ENCODE measurements at places on chromosomes 12 and 14. TPM values are rescaled to one million over a fixed set of nuclear protein-coding genes. Genes with fewer than 3 reads are reported as not detected.
A peak's percentile ranks its signal among the peaks of the same experiment; 100 is the strongest.

DNA sequence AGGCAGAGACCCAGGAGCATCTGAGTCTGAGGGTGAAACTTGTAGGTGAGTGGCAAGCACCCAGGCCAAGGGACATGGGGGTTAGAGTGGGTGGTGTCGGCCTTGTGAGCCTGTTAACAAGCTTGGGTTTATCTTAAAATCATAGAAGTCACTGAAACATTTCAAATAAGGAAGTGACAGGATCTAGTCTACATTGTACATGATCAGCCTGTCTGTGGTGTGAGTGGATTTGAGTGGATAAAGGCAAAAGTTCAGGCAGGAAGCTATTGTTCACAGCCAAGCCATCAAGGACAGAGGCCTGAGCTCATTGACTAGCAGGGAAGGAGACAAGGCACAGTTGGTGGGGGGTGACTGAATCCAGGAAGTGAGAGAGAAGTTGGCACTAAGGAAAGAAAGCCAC is 59.3 kb upstream of the FKBP4 start:
- DNase-seq: no peak

- no peak for DNase-seq
Measured at GRCh38 chr12:32089156-32089555, 17.5 kb upstream of the BICD1 start.

DNA sequence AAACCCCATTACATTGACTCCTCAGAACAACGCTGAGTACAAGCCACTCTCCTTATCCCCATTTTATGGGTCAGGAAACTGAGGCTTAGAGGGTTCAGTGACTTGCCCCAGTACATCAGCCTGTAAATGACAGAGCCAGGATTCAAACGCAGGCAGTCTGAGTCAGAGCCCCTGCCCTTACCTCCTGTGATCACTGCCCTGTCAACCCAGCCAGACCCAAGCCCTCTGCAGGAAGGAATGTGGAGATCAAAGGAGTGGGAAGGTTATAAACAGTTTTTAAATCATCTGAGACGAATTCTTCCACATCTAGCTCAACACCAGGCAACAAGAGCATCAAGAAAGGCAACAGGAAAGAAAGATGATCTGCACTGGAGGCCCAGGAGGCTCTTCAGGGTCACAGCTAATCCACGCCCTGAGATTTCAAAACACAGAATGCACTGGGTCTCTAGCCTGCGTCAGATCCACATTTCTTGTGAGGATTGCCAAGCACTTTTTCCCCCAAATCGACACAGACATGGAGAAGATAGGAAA is 38.5 kb downstream of the SPTB start:
- DNase-seq: peak; percentile 67

DNA sequence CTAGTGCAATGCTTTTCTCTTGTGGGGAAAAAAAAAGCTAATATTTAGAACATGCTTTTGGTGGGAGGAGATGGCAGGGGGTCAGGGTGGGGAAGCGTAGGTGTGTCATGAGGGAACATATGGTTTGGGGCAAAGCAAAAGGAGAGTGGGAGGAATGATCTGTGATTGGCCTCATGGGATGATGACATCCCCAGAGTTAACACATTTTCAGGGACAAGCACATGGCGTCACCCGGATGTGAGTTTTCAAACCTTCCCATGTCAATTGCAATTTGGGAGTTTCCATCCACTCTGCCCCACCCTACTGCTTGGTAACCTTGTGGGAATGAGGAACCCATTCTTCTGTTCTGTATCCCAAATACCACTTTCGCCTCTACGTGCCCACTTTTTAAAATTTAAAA is 164.2 kb downstream of the SSPN start:
- DNase-seq: no peak

DNA sequence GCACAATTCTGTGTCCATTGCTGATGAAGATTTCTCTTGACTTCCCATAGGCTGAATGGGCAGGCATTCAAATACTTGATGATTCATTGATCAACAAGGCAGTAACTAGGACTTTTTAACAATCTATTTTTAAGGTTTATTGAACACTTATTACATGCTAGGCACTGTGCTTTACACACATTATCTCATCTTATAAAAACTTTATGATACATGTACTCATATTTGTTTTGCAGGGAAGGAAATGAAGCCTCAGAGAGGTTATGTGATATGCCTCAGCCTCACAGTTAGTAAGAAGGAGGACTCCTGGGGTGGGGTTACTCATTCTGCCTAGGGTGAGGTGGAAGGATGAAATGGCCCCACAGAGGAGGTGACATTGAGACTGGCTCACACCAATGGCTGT is 12.9 kb upstream of the EMP1 start:
- no peak for DNase-seq

DNA sequence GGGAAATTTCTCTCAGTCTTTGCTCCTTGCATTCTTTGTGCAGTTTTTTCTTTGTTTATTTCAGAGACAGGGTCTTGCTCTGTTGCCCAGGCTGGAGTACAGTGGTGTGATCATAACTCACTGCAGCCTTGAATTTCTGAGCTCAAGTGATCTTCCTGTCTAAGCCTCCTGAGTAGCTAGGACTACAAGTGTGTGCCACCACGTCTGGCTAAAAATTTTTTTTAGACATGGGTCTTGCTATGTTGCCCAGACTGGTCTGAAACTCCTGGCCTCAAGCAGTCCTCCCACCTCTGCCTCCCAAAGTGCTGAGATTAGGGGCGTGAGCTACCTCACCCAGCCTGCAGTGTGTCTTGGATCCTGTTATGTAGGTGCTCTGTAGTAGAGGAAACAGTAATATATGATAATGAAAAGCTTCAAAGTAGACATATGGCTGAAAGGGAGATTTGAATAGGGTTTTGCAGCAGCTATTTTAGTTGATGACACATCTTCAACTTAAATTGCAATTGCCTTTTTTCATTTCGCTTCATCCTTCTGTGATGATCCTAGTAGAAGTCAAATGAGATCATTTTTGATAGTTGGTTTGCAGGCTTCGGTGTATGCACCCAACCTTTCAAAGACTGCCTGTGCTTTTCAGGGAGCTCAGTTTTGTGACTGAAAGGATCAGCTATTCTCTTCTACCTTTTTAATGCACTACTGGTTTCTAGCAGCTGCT is 75.4 kb downstream of the FUT8 start:
- DNase-seq: no peak

DNA sequence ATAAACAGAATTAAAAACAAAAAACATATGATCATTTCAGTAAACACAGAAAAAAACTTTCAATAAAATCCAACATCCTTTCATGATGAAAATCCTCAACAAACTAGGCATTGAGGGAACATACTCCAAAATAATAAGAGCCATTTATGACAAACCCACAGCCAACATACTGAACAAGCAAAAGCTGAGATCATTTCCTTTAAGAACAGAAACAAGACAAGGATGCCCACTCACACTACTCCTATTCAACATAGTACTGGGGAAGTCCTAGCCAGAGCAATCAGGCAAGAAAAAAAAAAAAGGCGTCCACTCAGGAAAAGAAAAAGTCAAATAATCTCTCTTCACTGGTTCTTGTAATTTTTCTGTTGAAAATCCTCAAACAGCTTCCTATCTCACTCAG is 30.1 kb downstream of the MRPL42 start:
- DNase-seq: no peak

GRCh38 chr12:15188127-15188526 is 33.1 kb downstream of the RERG start:
- no peak for DNase-seq

DNA sequence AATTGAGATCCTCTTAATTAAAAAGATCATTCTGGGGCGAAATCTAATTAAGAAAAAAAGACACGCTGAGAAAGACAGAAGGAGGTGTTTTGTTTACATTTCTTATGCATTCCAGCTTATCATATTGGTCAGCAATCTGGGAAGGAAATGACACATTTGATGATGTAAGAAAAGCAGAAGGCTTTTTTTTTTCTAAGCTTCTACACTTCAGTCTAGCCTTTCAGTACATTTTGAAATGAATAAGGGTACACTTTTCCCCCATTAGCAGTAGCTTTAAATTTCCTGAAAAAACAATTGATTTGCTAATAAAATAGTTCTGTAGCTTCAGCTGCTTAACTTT is 5.9 kb upstream of the GSC start:
- DNase-seq: peak; percentile 15

DNA sequence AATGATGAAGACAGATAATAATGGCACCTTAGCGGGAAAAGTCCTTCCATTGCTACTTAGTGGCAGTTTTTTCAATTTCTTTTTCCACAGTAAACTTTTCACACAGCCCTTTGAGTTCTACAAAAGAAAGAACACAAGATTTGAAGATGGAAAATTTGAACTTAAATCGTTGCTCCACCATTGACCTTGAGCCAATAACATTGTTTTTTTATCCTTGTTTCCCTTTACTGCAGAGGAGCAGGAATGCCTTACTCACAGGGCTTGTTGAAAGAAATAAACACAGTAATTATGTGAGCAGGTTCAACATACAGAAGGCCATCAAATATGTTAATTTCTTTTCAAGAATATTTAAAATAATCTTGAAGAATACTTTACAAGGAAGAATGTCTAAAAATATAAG is 181.5 kb upstream of the KRR1 start:
- DNase-seq: peak; percentile 46

DNA sequence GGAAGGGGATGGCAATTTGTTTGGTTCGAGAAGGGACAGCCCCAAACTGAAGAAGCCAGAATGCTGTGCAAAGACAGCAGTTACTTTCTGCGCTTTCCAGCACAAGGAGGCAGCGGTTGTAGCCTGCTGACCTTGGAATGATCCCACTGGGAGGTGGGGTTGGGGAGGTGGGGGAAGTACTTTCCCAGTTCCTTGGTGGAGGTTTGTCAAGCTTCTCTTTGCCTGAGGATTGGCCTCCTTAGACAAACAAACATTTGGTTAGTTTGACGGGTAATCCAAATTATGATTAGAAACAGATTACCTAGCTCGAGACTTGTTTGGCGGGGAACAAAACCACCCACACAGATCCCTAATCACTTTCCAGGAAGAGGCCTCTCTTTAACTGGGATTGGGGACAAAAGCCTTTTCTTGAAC is 79.1 kb upstream of the EGLN3 start:
- DNase-seq: peak; percentile 66

The GUCY2C gene
- total RNA-seq: not detected

The TMPRSS12 gene
- not detected for total RNA-seq

The STAB2 gene
- not detected for total RNA-seq

The SOX5 gene
- total RNA-seq: 16.4 TPM
